ENCODE measurements at places on chromosomes 1 and 21. TPM values are rescaled to one million over a fixed set of nuclear protein-coding genes. Genes with fewer than 3 reads are reported as not detected.

DNA sequence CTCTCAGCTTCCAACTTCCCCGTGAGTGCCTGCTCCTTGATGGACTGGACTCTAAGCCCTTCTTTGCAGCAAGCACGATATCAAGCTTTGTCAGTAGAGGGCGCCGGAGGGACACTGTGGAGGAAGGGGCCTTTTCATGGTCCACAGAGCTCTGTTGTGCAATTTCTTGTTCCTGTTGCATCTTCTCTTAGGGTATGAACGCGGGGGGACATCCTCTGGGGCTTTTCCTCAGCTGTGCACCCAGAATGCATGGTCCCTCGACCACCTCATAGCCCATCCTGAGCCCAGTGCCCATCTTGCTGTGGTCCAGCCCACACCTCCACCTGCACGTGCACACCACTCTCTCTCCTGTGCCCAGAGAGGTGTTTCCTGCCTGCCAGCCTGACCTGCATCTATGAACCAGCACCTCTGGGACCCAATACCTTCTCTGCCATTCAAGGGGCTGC, 556.8 kb downstream of the PTPRU start:
- peak; percentile 96 for DNase-seq

The PGLYRP3 gene
- total RNA-seq, result not detected

- peak; percentile 55 for DNase-seq
These were observed 1.6 kb upstream of the DNMT3L start for GRCh38 chr21:44263221-44263760.

GRCh38 chr1:94100785-94101612, 19.9 kb downstream of the ABCA4 start:
- DNase-seq, result no peak

The GPR61 gene
- total RNA-seq, result 0.76 TPM

DNA sequence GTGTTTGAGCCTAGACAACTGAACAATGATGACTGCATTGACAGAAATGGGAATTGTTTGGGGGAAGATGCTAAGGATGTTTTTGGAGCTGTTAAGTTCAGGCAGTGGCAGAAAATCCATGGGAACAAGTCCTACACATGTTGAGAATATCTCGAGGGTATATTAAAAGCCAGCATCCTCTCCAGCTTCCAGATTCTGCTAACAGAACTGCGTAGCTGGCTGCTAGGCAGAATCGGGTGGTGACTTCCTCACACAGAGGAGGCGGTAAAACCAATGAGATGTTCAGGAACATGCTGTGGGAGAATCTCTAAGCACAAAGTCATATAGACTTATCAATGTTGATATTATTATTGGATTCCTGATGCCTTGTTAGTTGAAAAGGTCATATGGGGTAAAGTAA, 14.8 kb downstream of the FAM163A start:
- no peak for DNase-seq

- no peak for DNase-seq
These were observed 43.4 kb downstream of the PARP1 start for GRCh38 chr1:226364514-226364899.

DNA sequence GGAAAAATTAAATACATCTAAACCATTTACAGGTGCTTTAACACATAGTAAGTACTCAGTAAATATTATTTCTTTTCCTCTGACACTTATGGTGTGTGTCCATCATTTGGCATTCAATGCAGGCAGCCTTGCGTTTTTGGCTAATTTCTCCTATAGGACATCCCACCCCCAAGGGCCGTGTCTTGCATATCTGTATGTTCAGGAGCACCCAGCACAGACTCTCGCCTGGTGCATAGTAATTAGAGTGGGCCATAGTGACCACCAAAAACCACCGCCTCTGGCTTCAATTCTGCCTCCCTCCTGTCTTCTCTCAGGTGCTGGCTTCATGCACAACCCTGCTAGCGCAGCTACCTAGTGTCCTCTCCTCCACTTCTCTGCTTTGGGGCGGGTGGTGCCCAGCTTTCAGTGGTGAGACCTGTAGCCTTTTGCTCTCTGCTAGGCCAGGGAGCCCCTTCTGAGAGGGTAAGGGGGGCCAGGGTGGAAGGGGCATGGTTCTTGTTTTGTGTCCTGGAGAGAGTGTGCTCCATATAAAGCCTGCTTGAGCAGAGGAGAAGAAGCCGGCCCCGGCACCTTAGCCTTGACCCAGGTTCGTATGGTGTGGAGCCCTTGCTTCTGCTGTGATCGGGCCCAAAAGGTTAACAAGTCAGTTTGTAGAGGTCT, 33.4 kb downstream of the BATF3 start:
- no peak for DNase-seq

- no peak for DNase-seq
These were observed 395.5 kb downstream of the RPS6KC1 start for GRCh38 chr1:213446496-213446895.

- no peak for DNase-seq
These were observed 2.1 kb downstream of the SDE2 start for GRCh38 chr1:225996946-225997545.
